Hindlimb muscle (tissue), 1 donor: ENCODE measurements at places on chromosomes 2 and 18. TPM values are rescaled to one million over a fixed set of nuclear protein-coding genes. Genes with fewer than 3 reads are reported as not detected.

Gene MYO7B
- polyA plus RNA-seq, result 1.4 TPM

Gene KYNU
- polyA plus RNA-seq, result 0.76 TPM

Gene KANSL1L
- 19.0 TPM for polyA plus RNA-seq

Gene AFF3
- polyA plus RNA-seq, result 3.9 TPM

Gene DYNC1I2
- polyA plus RNA-seq, result 88.6 TPM

Gene CNTNAP5
- 0.06 TPM for polyA plus RNA-seq

Gene C2orf66
- 0.23 TPM for polyA plus RNA-seq

Gene ICOS
- polyA plus RNA-seq, result not detected

Gene CCL20
- 0.41 TPM for polyA plus RNA-seq

Gene SP140L
- 7.7 TPM for polyA plus RNA-seq

Gene TIGD1
- 6.7 TPM for polyA plus RNA-seq

Gene TXNDC2
- 0.12 TPM for polyA plus RNA-seq

Gene ANKRD62
- not detected for polyA plus RNA-seq

Gene SLC16A14
- polyA plus RNA-seq, result 2.8 TPM

- DNase-seq, result no peak
Measured at GRCh38 chr2:61585383-61585782, 47.2 kb upstream of the XPO1 start.

DNA sequence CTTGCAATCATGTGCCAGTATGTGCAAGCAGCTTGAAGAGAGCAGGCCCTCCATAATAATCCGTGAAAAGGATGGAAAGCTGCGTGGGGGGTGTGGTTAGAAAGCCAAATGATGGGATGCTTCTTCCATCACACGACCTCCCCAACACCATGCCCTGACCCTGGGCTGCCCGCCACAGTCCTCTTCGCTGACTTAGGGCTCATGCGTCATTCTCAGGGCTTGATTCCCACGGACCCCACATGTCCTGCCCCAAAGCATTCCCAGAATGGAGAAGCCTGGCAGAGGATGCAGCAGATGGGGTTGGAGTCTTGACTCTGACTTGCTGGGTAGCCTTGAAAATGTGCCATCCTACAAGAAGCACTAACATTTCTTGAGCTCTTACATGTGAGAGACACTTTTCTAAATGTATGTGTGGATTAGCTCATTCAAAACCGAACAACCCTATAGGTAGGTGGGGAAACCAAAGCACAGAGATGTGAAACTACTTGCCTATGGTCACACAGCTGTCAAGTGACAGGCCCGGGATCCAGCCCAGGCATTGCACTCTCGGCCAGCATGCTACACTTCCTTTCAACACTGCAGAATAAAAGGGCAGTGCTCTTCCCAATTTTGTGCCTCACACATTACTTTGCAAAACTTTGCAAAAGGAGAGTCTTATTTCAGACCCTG, 3.7 kb downstream of the TNS1 start:
- DNase-seq, result no peak

DNA sequence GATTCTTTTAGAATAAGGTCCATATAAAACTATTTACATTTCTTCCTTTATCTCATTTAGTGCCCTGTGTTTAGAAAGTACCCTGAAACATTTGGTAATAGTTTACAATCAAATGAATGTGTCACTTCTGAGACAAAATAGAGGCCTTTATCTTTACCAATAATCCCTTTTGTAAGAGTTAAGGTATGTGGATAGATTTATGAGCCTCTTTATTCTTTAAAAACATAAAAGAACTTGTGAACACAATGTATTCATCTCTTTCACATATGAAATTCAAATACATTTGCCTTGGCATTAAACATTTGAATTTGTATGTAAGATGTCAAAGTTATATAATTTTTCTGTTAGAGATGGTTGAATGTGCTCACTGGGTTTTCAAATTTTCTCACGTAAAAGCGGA, 180.5 kb upstream of the CWC22 start:
- DNase-seq, result no peak

DNA sequence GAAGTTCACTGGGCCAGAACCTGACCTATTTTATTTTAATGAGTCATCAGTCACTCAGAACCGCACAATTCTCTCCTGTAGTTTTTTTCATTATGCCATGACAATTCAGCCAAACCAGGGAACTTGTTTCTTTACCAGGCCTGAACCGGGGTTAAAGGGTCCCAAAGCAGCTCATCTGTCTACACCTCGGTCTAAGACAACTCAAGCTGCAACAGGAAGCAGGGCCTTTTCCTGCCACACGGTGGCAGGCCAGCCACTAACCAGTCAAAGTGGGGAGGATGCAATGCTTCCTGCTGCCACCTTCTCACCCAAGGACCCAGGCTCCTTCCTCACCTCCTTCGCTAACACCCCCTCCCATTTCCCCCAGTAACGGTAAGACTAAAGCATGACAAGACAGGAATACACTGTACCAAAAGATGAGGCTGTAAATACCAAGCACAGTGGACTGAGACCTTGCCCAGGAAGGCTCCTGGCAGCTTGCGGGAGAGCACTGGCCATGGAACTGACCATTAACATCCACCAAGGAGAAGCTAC, 56.7 kb upstream of the ACKR3 start:
- peak; percentile 32 for DNase-seq

DNA sequence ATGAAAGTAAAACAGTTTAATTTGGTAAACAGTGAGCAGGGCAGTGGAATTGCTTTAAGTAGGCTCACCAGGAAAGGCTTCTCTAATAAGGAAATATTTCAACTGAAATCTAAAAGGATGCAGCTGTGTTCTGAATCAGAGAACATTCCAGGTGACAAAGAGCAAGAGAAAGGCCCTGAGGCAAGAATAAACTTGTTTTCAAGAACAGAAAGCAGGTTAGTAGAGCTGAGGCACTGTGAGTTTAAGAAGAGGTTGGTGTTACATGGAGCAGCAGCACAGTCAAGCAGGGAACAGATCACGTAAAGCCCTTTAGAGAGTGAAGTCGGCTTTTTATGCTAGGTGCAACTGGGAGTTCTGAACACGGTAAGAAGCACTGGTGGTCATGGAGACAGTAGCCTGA, 57.0 kb upstream of the SCN1A start:
- DNase-seq, result no peak

DNA sequence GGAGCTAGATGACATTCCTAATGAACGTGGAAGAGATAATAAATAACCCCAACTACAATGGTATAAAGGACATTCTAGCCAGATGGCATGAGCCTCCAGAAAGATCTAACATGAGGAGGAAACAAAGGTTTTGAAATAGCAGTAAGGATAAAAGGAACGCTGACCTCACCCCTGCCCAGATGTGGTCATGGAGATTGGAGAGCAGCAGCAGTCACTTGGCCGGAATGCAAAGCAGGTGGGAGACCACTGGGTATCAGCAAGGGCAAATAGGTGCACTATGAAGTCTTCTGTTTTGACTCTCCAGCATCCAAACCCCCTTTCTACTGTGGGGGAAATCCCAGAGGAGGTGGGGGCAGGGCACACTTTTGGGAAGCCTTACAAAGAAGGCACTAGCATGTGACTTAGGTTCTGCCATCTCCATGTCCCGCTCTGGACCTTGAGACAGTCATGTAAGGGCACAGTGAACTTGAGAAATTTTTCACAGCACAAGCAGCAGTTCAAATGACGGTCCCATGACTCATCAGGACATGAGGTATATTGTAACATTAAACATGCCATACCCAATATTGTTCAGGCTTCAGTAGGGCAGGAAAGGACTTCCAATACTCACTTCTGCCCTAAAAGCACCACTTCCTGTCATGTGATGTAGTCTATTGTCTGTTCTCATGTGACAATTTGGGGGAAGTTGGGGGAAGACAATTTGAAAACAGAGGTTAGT, 55.2 kb downstream of the METTL4 start:
- no peak for DNase-seq

GRCh38 chr2:233354500-233354924, 218 bp downstream of the DGKD start:
- DNase-seq, result no peak

GRCh38 chr2:200399046-200399445, 92.6 kb downstream of the SPATS2L start:
- no peak for DNase-seq

- DNase-seq, result no peak
Measured at GRCh38 chr2:145592361-145592760, 1072.4 kb upstream of the ZEB2 start.

- no peak for DNase-seq
Measured at GRCh38 chr2:124542932-124543640, 518.0 kb downstream of the CNTNAP5 start.

GRCh38 chr2:134127496-134127895, 126.4 kb upstream of the MGAT5 start:
- DNase-seq, result no peak

- no peak for DNase-seq
Measured at GRCh38 chr2:54958717-54959371, 91.4 kb downstream of the RTN4 start.

- DNase-seq, result no peak
Measured at GRCh38 chr2:224885836-224886547, 156.3 kb downstream of the DOCK10 start.

DNA sequence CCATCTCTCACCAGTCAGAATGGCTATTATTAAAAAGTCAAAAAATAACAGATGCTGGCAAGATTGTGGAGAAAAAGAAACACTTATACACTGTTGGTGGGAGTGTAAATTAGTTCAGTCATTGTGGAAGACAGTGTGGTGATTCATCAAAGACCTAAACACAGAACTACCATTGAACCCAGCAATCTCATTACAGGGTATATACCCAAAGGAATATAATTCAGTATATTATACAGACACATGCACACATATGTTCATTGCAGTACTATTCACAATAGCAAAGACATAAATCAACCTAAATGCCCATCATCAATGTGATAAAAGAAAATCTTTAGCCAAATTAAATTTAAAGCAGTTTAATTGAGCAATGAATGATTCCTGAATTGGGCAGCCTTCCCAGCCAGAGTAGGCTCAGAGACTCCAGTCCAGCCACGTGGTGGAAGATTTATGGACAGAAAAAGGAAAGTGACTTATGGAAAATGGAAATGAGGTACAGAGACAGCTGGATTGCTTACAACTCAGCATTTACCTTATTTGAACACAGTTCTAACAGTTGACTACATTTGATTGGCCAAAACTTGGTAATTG, 377.1 kb upstream of the SLC39A10 start:
- no peak for DNase-seq

- no peak for DNase-seq
Measured at GRCh38 chr2:26635401-26635800, 5.8 kb downstream of the CIB4 start.

- DNase-seq, result peak; percentile 50
Measured at GRCh38 chr2:108594132-108594981, 60.1 kb downstream of the LIMS1 start.

- DNase-seq, result peak; percentile 58
Measured at GRCh38 chr2:187842978-187843847, 289.0 kb upstream of the TFPI start.

DNA sequence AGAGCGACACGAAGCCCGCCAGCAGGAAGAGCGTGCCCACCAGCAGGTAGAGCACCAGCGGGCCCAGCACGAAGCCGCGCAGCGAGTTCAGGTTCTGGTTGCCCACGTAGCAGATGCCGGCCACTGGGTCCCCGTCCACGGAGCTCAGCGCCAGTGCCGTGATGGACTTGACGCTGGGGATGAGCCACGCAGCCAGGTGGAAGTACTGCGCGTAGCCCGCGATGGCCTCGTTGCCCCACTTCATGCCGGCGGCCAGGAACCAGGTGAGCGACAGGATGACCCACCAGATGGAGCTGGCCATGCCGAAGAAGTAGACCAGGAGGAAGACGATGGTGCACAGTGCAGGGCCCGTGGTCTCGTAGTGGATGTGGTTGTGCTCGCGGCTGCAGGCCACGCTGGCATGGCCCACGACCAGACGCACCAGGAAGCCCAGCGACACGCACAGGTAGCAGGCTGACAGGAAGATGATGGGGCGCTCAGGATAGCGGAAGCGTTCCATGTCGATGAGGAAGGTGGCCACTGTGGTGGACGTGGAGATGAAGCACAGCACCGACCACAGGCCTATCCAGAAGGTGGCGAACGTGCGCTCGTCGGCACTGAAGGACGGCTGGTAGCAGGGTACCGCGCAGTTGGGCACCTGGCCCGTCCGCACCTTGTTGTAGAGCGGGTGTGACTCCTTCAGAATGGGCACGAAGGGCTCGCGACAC, 2.1 kb downstream of the FZD5 start:
- no peak for DNase-seq

DNA sequence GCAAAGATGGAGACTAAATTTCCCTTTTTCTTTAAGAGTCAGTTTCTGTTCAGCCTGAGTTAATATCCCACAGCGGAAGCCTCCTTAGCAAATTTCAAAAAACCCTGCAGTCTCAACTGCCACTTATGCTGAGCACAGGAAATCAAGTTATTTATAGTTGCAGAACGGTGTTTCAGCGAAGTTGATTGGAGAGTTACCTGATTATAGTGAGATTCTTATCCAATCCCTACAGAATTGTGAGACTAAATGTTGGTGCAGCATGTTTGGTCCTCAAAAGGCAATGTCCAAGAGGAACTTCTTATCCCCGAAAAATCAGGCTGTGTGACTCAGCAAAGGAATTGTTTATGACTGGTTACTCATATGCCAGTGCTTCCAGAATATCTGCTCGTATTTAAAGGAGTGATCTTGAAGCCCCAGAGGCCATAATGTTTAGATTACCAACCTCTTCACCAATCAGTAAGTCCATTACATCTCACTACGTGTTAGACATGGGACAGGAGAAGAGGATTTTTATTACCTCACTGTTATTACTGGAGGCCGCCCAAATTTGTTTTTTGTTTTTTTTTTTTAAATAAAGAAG, 67.9 kb downstream of the LRRFIP1 start:
- no peak for DNase-seq

DNA sequence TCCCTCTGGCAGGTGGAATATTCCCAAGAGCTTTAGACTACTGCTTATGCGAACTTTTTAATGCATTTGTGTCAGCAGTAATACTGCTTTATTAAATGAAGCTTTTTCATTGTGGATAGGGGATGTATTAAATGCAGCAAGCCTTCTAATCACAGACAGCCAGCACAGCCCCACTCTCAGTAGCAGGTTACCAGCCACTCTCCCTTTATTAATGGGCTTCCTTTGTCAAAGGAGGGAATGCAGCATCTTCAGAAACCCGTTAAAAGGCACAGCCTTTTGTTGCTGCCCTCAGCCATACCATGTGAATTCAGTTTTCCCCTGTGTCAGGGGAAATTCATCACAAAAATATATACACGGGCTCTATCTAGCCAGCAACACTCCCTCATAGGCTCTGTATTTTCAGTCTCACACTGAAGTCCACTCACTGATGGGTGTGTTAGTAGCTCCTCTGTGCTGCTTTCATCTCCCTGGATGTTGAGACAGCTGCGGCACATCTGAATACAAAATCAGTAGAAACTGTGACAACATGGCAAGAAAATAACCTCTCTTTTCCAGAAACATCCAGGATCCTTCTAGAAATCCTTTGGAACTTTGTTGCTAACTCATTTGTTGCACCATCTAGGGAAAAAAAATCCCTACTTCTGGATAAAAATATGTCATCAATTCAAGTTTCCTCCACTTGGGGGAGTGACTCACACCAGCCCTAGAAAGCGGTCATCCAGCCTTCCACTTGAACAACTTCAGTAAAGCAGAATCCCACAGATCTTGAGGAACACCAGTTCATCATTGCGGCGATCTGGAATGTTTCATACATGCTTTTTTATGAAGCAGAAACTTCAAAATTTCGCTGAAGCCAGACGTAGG, 48.4 kb downstream of the LRRTM1 start:
- DNase-seq, result no peak

- no peak for DNase-seq
Measured at GRCh38 chr2:240155048-240155744, 14.7 kb upstream of the OTOS start.
